ENCODE measurements at places on chromosomes 6 and 20.

GRCh38 chr20:62025832-62026563 is 39.7 kb downstream of the TAF4 start:
- DNase-seq: no peak

DNA sequence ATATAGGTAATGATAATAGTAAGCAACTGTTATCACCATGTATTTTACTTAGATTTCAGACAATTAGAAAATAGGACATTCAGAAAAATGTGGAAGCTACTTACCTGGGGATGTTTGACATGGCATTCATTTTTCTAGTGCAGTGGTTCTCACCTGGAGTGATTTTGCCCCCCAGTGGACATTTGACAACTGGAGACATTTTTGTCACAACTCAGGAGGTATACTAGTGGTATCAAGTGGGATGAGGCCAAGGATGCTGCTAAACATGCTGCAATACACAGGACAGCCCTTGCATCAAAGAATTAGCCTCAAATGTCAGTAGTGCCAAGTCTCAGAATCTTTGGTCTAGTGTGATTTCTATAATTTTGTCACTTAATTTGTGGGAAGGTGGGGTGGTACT is 36.1 kb downstream of the NUS1 start:
- DNase-seq: no peak

GRCh38 chr6:130681028-130681427 is 146.2 kb upstream of the SMLR1 start:
- DNase-seq: no peak

- no peak for DNase-seq
Measured at GRCh38 chr6:52360028-52360427, 1.9 kb upstream of the PAQR8 start.

DNA sequence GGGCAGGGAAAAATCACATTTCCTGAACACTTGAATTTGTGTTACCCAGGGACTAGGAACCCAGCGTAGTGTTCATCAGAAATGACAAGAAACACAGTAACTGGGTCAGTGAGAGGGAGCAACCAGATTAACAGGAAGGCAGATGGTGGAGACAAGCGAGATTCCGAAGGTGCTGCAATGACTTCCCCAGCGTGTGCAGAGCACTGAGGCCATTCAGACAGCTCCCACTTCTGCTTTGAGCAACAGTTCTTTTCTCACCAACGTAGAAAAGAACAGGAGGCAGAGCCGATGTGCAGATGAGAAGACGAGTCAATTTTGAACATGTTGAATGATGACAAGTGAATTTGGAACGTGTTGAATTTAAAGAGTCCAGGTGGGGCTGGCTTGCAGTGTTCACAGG is 63.1 kb upstream of the IFNGR1 start:
- no peak for DNase-seq

DNA sequence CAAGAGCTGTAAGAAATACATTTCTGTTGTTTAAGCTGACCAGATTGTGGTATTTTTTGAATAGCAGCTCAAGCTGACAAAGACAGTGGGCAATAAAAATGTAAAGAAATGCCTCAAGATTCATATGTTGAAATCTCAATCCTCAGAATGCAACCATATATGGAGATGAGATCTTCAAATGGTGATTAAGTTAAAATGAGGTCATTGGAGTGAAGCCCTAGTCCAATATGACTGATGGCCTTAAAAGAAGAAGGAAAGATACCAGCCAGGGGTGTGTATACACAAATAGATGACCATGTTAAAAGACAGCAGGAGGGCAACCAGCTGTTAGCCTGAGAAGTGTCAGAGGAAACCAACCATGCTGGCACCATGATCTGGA is 7.1 kb upstream of the DDO start:
- no peak for DNase-seq

DNA sequence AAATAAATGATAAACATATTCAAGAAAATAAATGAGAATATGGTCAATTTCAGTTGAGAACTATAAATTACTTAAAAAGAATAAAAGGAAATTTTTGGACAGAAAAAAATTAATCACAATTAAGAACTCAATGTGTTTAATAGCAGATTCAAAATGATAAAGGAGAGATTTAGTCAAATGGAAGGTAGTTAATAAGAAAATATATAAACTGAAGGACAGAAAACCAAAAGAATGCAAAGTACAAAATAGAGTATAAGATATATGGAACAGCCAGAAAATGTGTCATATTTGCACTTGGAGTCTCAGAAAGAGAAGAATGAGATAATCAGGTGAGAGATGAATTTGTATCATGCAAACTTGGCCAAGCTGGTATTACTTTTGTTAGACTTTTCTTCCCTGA is 201.8 kb upstream of the ARID1B start:
- DNase-seq: no peak

DNA sequence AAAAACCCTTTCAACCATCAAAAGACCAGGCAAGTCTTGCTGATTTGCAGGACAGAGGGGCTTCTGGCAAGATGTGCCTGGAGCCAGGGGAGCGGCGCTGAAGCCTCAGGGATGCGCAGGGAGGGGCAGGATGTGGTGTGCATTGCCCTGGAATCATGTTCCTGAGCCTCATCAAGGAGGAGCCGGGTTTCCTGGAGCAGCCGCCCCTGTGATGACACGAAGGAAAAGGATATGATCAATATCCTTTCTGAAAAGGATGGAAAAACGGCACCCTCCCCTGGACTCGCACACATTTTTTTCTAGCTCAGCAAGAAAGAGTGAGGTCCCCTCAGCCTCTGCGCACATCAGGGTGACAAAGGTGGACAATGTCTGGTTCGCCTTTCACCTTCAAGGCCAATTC is 173.1 kb upstream of the SSTR4 start:
- no peak for DNase-seq

GRCh38 chr6:111653979-111654378 is 48.3 kb upstream of the TRAF3IP2 start:
- no peak for DNase-seq

DNA sequence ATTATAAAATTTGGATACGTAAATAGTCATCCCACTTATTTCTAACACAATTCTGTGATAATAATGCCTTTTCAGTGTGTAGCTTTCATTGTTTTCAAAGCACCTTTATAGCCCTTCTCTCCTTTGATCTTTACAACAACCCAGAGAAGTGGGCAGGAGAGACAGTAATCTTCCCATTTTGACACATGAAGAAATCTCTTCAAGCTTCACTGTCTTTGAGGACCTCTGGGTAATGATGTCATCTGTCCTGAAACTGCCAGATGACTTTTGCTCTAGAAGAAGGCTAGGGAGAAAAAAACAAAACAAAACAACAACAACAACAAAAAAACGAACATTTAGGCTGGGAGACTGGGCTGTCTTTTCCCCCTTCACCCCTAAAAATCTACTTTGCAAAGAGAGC is 203.0 kb downstream of the KCNQ5 start:
- DNase-seq: no peak

DNA sequence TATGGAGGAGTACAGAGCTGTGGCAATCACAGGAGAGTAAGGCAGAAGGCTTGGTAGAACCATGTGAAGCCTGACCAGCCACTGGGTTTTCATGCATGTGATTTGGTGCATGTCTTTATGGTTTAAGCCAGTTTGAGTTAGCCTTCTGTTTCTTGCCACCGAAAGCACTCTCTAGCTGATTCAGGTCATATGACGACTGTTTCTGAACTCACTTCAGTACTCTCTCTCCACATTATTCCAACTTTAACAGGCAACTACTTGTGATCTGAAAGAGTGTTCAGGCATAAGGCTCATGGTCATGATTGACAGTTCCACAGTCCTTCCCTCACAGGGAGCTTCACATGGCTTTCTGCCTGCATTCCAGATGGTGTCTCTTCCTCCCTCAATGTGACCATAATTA is 63.3 kb upstream of the TAB2 start:
- no peak for DNase-seq

GRCh38 chr6:50330963-50331362 is 281.2 kb upstream of the DEFB112 start:
- DNase-seq: no peak

- no peak for DNase-seq
Measured at GRCh38 chr6:23522792-23523547, 603.0 kb upstream of the NRSN1 start.

DNA sequence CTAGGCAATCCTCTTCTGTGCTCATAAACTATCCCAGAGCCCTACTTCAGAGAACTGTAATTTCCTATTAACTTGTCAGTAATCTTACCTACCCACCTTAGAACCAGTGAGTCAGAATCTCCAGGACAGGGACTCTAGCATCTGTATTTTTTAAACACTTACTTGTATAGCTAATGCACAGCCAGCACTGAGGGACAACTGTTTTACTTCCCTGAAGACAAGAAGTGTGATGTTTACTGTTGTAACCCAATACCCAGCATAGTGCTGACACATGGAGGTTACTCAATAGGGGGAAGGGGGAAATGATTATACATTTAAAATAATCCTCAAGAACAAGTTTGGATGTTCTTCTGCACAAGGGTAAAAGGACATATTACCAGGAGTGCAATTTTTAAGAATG is 130.8 kb downstream of the BTBD9 start:
- DNase-seq: no peak

DNA sequence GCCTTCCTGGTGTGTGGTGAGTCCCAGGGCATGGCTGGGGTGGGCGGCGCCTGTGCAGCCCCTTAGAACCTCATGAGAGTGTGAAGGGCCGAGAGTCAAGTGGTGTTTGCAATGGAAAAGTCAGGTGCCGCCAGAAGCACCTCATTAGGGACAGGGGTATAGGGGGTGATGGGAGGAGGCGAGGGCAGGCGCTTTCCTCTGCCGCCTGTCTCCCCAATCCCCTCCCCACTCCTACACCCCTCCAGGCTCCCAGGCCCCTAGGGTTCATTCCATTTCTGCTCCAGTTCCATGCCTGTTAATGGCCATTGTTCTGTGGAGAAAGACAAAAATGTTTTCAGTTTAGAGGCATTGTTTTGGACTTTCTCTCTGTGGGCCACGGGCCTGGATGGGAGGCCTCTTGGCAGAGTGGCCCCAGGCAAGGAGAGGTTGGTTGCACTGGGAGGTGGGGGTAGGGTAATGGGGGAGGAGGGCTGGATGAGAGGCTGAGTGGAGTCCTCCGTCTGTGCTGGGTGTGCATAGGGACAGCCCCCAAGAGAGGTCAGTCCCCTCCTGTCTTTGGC is 21.4 kb upstream of the SCUBE3 start:
- no peak for DNase-seq

DNA sequence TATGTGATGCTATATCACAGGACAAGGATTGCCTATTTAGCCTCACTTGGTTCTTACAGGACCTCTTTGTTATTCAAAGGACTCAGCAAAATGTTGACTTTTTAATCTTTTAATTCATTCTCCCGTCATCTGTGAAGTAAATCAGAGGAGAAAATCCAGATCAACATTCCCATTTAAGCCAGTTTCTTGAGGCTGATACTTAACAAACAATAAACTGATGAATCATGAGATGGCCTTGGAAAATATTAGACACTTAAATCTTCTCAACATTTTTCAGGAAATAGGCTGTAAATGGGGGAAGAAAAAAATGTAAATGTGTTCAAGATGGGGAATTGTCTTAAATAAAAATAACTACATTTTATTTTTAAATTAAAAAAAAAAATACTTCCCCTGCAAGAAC is 55.9 kb upstream of the UBR2 start:
- no peak for DNase-seq

- DNase-seq: no peak
Measured at GRCh38 chr20:300345-300990, 3.1 kb downstream of the ZCCHC3 start.

GRCh38 chr20:11880680-11881079 is 37.0 kb upstream of the BTBD3 start:
- no peak for DNase-seq

DNA sequence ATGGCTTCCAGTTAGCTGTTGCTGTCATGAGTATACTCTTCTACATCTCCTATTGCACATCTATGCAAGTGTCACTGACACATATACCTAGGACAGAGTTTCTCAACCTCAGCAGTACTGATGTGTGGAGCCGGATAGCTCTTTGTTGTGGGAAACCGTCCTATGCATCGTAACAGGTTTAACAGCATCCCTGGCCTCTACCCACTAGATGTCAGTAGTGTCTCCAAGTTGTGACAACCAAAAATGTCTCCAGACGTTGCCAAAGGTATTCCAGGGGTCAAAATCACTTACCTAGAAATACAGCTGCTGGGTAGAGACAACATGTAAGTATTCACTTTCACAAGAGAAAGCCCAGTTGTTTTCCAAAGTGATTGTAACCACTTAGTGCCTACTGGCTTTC is 637.6 kb downstream of the RNF144B start:
- DNase-seq: no peak

DNA sequence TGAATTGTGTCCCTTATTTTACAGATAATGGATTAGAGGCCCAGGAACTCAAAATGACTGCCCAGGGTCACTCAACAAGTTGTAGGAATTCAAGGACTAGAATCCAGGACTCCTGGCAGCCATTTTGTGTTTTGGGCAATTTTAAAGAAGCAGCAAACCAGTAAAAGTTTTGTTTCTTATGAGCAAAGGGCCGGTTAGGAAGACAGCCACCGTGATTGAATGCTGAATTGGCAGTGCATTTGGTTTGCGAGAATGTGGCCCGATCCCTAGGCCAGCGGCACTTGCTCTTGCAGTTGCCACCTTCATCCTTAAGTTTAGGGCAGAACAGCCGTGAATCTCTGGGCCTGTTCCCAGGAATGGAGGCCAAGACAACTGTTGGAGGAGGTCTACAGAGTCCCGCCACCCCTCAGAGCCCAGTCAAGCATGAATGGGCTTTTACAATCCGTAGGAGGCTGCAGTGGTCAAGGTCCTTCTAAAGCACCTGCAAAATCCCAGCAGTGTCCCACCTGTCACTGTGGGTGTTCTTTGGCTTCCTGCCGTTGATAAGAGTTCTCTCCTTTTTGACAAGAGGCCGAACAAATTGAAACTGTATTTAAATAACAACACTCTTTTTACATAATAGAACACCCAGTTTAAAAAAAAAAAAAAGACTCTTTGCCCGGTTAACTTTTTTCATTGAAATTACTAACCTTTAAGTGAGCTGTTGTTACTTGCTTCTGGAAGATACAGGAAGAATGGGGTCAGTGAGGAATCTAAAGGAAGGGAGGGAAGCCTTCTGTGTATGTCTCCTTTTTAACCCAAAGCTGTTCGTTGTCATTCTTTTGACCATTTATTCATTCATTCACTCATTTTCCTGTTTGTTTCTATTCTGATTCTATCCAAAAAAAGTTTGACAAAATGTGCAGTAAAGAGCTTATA is 68.7 kb downstream of the PHACTR2 start:
- DNase-seq: no peak

GRCh38 chr20:2889209-2889608 is 15.9 kb downstream of the PTPRA start:
- no peak for DNase-seq

- DNase-seq: no peak
Measured at GRCh38 chr6:37550191-37550831, 50.6 kb upstream of the CCDC167 start.

DNA sequence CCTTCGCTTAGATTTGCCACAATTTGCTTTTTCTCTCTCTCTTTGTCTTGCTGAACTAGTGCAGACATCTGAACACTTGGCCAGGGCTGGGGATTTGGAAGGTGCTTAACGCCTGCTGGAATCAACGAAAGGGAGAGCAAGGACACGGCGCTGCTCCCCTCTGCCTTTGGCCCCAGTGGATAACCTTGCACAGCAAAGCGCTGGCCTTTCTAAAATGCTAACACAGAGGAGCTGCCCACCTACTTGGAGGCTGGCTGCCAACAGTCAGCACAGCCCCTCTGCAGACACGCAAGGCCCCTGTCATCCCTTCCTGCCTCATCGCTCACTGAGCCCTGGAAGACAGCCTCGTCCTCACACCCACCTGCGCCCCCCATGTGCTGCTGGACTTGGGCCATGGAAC is 37.5 kb downstream of the C20orf203 start:
- DNase-seq: no peak

Measured in activated CD8-positive, alpha-beta memory T cell treated with anti-CD3 and anti-CD28 coated beads for 1 hour (primary cell).